ENCODE measurements at places on chromosomes 12 and 14. TPM values are rescaled to one million over a fixed set of nuclear protein-coding genes. Genes with fewer than 3 reads are reported as not detected.

DNA sequence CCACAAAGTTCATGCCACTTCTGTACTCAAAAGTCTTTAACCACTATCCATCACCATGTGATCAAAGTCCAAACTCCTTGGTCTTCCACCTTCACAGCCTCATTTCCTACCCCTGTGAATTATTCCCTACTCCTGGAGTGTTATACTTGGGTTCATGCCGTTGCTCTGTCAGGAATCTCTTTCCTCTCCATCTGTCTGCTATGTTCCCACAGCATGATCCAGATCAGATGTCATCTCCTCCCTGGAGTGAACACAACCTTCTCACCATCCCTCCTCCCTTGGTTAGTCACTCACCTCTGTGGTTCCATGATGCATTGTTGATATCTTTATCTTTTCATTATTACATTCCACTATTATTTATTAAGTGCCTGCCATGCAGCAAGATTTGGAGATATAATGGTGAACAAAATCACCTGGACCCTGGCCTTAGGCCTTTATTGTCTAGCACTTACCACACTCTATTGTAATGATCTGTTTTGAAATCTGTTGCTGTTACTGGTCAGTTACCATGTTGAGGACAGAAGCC, 22.4 kb downstream of the LACRT start:
- no peak for DNase-seq

DNA sequence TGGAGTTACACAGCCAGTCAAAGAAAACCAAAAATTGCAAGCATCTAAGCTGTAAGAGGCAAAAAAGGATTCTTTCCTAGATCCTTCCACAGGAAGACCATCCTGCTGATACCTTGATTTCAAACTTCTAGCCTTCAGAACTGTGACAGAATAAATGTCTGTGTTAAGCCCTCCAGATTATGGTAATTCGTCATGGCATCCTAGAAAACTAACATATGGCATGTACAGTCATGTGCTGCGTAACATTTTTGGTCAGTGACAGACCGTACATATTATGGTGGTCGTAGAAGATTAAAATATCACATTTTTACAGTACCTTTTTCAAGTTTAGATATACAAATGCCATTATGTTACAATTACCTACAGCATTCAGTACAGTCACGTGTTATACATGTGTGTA, 660.9 kb upstream of the LMO3 start:
- DNase-seq: no peak

The GALNT8 gene
- 0.25 TPM for total RNA-seq

- peak; percentile 92 for DNase-seq
Measured at GRCh38 chr12:123269395-123269892, 2.2 kb downstream of the CDK2AP1 start.

DNA sequence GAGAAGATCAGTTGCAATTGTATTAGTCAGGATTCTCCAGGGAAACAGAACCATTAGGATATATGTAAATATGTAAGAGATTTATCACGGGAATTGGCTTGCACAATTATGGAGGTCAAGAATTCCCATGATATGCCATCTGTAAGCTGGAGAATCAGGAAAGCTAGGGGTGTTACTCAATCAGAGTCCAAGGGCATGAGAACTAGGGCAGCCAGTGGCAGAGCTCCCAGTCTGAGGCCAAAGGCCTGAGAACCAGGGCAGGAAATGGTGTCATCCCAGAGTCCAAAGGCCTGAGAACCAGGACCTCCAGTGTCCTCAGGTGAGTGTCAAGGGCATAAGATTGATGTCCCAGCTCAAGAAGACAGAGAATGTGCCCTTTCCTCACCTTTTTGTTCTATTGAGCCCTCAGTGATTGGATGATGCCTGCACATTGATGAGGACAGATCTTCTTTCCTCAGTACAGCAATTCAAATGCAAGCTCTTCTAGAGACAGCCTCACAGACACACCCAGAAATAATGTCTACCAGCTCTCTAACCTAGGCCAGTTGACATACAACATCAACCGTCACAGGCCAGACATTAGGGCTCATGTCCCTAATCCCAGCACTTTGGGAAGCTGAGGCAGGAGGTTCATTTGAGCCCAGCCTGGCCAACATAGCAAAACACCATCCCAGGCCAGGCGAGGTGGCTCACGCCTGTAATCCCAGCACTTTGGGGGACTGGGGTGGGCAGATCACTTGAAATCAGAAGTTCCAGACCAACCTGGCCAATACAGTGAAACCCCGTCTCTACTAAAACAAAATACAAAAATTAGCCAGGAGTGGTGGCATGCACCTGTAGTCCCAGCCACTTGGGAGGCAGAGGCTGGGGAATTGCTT, 34.9 kb upstream of the ZNF740 start:
- no peak for DNase-seq

Data from kidney (tissue), 22 donors.